ENCODE measurements at places on chromosomes 2 and 18.

DNA sequence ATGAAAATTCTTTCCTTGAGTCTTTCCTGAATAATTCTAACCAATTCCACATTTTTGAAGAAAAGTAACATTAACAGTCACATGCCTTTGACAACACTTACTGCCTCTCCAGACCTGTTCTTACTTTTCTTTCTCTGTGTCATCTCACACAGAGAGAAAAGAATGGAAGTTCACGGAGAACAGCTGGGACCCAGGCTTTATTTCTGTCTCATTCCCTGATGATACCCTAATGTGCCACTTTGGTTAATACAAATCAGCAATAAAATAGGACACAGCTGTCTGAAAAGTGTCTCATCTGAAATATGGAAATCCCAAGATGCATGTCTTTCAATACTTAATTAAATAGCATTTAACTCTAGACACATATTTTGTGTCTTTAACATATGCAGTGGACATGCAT is 42.1 kb upstream of the RAB27B start:
- DNase-seq, result no peak

DNA sequence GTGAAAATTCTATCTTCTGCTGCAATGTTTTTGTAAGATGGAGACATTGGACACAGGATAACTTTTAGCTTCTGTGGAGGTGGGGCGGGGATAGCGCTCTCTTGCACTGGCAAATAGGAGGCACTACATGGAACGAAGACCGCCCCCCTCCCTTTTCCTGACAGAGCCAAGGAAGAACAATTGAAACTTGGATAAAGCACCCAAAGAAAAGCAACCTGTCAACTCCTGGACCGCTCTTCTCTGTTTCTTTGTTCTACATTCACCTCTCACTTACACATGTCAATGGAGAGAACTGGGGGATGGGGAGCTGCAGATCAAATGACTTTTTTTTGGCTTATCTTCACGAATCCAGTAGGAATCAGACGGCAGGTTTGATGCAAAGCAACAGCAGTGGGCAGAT is 126.3 kb upstream of the CHAC2 start:
- DNase-seq, result no peak

- DNase-seq, result no peak
These were observed 21.0 kb downstream of the ZSWIM2 start for GRCh38 chr2:186827862-186828492.

- DNase-seq, result peak; percentile 63
These were observed 12.8 kb upstream of the PLA2R1 start for GRCh38 chr2:160075171-160075570.

- DNase-seq, result no peak
These were observed 70.4 kb downstream of the FECH start for GRCh38 chr18:57516056-57516455.

All from suppressor macrophage treated with lipopolysaccharide for 1 hour (primary cell).